Stimulated activated CD4-positive, alpha-beta T cell treated with anti-CD3 and anti-CD28 coated beads, Interleukin-15, amount 100 ng/mL, for 1 hour (primary cell): ENCODE measurements at places on chromosomes 16 and 17.

GRCh38 chr17:30093463-30094147, 23.0 kb upstream of the NSRP1 start:
- peak; percentile 8 for DNase-seq

DNA sequence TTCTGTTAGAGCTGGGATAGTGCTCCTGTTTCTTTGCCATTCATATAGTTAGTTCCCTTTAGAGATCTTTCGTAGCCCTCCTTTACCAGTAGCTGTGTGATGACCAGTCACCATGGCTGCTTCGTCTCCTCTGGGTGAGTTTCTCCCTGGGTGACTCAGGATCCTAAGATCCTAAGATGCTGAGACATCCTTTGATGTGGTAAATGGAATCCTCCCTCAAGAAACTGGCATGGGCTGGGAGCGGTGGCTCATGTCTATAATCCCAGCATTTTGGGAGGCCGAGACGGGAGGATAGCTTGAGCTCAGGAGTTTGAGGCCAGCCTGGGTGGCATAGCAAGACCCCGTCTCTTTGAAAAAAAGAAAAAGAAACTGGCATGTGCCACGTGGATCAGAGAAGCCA, 5.9 kb downstream of the PHAF1 start:
- DNase-seq = no peak

DNA sequence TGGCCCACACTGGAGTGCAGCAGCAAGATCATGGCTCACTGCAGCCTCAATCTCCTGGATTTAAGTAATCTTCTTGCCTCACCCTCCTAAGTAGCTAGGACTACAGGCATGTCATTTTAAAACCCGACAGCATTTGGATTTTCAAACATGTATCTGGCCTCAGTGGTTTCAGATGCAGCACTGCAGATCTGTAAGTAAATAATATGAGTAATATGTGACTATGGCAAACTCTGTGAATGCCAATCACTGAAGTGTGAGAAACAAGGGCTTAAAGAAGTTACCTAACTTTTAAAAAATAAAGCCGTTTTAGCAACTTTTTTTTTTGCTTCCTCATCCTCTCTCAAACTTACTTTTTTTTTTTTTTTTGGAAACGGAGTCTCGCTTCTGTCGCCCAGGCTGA, 11.9 kb downstream of the CEP20 start:
- no peak for DNase-seq

DNA sequence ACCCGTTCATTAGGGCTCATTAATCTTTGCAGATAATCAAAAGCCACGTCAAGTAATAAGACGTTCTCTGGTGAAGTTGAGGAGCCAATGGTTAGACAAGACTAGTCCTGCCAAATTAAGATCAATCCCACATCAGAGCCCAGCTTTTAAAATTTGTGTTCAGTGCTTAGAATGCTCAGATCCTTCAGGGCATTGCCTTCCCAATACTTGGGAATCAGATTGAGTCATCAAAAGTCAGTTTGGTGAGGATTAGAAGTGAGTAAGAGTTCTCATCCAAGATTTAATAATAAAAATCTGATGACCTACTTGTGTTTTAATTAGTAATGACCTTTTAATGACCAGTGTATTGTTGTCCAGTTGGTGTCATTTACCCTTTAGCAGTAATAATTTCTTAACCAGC, 19.8 kb downstream of the MAP2K4 start:
- no peak for DNase-seq

GRCh38 chr17:8372422-8372821, 4.1 kb downstream of the KRABD2 start:
- no peak for DNase-seq

GRCh38 chr17:45784741-45785479, 790 bp downstream of the CRHR1 start:
- no peak for DNase-seq

DNA sequence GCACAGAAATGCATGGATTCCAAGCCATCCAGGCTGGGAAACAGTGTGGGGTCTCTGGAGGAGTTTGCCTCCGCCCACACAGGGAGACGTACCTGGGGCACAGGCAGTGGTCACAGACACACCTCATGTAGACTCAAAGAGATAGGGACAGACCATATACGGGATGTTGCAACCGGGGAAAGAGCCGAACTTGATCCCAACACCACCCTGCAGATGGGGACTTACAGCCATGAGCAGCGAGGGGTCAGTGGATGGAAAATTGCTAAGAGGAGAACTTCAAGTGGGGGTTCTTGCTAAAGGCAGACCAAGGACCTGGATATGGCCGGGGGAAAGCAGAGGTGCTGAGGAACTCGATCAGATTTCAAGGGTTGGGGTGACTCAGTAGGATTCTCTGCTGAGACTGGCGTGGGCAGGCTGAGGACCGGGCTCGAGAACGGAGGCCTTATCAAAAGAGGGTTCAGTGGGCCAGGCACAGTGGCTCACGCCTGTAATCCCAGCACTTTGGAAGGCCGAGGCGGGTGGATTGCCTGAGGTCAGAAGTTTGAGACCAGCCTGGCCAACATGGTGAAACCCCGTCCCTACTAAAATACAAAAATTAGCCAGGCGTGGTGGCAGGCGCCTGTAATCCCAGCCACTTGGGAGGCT, 12.0 kb upstream of the DNAH17 start:
- DNase-seq = no peak

- DNase-seq = no peak
Observed at GRCh38 chr17:7109461-7110322, 4.9 kb downstream of the ASGR2 start.

- no peak for DNase-seq
Observed at GRCh38 chr17:7283471-7284216, 2.1 kb downstream of the SLC2A4 start.

DNA sequence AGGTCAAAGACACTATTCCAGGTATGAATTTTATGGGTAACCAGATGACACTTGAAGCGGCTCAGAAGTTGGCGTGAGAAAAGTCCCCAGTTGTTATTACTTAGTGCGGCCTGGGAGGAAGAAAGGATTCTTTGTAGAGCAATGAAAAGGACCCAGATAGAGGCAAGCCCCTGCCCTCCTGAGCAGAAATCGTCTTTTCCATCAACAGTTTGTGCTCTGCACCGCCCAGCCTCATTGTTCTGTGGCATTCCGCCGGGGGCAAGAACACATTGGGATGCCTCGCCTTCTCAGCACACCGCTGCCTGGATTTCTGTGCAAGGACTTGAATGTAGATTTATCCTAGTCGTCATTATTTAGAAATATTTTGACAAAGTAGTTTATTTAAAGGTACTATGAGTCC, 32.7 kb upstream of the CRHR1 start:
- DNase-seq = no peak

- DNase-seq = no peak
Observed at GRCh38 chr16:48479329-48479728, 94.1 kb upstream of the SIAH1 start.

DNA sequence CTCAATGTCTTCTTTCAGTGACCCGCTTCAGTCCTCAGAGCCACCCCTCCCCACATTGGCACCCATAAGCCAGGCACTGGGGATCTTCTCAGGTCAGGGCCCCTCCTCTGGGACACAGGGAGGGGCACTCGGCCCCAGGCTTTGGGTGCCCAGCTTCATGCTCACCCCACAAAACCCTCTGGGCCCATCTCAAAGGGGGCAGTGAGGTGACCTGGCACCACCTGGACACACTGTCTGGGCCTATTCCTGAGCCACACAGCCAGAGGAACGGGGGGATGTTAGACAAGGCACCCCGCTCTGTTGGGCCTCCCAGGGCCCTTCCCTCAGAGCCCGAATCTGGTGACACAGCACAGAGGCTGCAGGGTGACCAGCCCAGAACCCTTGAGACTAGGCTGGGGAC, 36.1 kb downstream of the TNFRSF13B start:
- DNase-seq = no peak
